ENCODE measurements at places on chromosomes 2 and 18.

DNA sequence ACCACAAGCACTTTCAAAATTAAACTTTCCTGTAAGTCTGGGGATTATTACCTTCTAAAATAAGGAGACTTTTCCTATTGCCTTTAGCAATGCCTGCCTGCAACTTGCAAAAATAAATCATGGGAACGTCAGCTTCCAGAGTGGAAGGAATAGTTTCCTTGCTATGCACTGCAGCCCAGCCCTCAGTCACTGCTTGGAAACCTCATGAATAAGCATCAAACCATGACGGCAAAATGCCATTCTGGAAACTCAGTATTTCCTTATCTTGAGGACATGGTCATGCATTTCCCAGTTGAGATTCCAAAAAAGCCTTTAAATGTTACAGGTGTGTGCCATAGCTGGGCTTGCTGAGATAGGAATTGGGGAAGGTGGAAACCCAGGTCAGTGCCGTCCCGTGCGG, 84.2 kb upstream of the OTOS start:
- DNase-seq: peak; percentile 45

DNA sequence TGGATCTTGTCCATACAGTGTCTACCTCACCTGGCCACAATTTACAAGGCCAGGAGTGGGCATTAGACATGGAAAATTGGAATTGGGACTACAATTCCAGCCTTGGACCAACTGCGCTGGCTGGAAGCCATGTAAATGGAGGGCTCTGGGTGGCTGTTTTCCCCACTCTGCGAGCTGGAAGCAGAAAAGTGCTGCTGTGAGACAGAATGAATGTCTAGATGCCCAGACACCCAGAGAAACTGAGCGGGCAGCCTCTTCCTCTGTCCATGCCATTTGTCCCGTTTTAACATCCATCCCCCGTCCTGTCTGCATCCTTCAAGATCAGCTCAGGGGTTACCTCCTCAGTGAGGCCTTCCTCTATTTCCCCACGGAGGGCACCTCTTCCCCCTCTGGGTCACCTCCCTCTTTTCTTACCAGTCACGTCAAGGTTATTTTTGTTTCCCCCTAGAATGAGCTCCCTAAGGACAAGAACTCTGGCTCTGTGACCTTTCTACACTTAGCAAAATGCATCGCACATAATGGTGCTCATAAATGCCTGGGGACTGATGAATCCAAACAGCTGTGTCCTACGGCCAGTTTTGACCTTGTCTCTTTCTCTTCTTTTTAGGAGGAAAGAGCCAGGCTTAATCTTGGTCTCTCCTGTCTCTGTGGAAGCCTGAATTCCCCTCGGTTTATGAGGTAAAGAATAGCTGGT, 41.2 kb downstream of the MCFD2 start:
- DNase-seq: no peak

DNA sequence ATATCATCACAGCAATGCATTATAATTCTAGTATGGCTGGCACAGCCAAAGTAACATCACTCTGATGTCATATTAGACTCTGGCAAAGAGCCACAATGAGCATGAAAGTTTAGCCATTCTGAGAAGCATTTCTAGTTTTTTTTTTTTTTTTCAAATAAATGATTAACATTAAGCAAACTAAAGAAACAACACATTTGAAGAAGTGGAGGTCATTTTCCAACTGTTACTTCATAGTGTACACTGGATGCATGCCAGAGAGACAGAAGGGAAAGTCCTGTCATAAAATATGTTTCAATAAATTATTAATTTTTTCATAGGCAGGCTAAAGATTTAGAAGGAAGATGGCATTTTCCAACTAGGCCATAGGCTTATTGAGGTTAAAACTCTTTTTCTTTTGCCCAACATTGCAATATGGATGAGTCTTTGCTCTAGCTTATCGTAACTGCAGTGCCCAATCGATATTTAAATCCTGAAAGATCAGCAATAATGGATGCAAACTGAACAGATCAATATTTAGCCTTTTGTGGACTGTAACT, 1630.4 kb upstream of the ACVR2A start:
- DNase-seq: no peak

GRCh38 chr18:77765468-77765867, 515.8 kb downstream of the GALR1 start:
- no peak for DNase-seq

DNA sequence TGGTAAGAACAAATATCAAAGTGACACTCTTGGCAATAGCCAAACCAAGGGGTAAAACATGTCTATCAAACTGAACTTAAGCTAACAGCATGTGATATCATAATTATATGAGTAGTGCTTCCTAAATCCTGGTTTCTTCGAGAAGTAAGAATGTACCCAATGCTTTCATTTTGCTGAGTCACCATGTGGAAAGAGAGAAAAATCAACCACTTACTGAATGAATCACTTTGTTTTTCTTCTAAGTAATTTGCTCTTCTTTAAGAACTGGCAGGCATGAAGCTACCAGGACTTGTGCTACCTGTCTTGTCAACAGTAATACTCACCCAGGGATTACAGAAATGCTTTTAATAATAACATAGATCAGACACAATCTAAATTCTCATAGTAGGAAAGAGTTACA, 19.0 kb upstream of the DUSP19 start:
- peak; percentile 73 for DNase-seq

DNA sequence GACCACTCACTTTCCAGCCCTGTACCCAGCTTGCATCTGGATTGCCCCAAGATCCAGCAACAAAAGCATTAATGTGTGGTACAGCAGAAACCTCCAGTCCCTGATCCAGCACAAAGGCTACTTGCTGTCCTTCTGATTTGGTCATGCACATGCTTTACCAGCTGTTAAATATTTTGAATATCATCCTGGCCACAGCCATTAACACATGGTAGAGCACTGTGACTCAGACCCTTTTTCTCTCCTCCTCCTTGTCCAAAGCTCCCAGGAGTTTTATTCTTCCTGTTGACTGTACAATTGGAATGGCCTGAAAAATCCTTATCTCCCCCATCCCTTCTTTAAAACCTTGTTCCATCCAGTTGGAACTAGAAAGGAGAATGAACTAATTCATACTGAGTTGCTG, 419.7 kb upstream of the TNP1 start:
- peak; percentile 86 for DNase-seq

- DNase-seq: no peak
Measured at GRCh38 chr2:152051436-152051835, 47.4 kb downstream of the CACNB4 start.

DNA sequence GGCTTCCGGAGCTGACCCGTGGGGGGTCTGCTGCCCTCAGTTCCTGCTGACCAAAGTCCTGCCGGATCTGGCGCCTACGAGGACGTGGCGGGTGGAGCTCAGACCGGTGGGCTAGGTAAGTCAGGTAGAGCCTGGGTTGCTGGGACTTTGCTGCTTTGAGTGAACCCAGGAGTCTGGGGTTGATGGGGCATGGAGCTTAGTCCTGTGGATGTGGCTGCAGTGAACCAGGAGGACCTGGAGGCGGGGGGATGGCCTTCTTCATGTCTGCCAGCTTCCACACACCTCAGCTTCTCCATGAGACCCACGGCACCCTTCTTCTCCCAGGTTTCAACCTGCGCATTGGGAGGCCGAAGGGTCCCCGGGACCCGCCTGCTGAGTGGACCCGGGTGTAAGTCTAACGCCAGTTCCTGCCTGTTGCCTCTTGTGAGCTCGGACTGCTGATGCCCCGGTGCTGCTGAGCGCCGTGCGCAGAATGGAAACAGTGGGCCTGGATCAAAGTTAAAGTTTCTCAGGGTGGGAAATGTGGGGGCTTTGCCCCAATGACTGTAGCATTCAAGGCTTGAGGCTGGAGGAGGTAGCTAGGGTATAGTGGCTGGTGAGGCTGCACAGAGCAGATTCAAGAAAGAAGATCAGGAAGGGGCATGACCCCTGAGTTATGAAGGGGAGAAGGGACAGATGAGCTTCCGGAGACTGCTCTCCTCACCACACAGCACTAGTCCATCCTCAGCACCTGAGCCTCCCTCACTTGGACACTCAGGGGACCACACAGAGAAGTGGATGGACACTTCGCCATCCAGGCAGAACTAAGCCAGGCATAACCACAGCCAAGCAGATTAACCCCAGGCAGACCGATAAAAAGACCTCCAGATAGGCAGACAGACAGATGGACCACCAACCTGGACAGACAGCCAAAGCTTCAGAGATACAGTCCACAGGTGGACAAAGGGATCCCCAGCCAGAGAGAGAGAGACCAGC, 17.3 kb downstream of the PTPN18 start:
- no peak for DNase-seq

GRCh38 chr2:63692002-63692606, 103.3 kb downstream of the MDH1 start:
- no peak for DNase-seq

- no peak for DNase-seq
Measured at GRCh38 chr18:49886891-49887764, 73.8 kb upstream of the ACAA2 start.

GRCh38 chr2:228072669-228073068, 108.8 kb downstream of the SPHKAP start:
- no peak for DNase-seq

- no peak for DNase-seq
Measured at GRCh38 chr18:11760498-11761167, 71.6 kb downstream of the GNAL start.

DNA sequence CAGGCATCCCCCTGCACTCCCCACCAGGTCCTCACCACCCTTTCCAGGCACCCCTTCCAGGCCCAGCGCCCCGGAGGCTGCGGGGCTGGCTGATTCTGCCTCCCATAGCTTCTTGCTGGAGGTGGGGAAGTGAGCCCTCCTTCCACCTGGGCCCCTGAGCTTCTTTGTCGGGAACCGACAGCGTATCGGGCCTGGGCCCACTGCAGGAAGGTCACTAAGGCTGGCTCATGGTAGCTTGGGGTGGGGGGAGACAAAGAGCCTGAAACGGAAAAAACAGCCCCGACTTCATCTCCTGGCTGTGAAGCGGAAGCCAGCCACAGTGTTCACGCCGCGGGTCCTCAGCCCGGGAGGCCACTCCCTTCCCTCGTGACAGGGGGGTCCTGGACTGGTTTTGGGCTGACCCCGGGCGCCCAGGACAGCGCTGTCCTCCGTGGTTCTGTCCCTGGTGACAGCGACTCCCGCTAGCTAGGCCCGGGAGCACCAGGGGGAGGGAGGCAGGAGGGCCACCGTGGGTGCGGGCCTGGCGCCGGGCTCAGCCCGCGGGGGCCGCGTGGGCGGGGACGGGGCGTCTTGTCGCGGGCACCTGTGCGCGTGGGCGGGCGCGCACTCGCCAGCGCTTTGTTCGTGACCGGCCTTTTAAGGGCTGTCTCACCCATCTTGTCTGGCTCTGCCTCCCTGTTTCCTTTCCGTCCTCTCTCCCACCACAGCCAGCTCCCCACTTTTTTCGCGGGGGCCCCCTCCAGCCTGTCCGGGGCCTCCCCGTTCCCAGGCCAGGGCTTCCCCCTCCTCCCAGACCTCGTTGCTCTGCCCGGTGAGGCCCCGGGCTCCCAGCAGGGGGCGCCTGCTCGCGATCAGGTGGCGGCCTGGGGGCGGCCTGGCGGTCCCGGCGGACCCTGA, 64.9 kb downstream of the DNMT3A start:
- no peak for DNase-seq

GRCh38 chr2:108288534-108289106, at the start of gene SULT1C2:
Gene SULT1C2, plus strand, starts transcription at chr2:108288895. Its CDS starts 4,773 bp downstream, at chr2:108293668.
- DNase-seq: no peak

GRCh38 chr2:238362626-238363025, 42.3 kb downstream of the TRAF3IP1 start:
- no peak for DNase-seq

GRCh38 chr2:225069477-225069876, 27.2 kb upstream of the DOCK10 start:
- DNase-seq: no peak

GRCh38 chr18:27366151-27366550, 181.0 kb upstream of the CHST9 start:
- no peak for DNase-seq

DNA sequence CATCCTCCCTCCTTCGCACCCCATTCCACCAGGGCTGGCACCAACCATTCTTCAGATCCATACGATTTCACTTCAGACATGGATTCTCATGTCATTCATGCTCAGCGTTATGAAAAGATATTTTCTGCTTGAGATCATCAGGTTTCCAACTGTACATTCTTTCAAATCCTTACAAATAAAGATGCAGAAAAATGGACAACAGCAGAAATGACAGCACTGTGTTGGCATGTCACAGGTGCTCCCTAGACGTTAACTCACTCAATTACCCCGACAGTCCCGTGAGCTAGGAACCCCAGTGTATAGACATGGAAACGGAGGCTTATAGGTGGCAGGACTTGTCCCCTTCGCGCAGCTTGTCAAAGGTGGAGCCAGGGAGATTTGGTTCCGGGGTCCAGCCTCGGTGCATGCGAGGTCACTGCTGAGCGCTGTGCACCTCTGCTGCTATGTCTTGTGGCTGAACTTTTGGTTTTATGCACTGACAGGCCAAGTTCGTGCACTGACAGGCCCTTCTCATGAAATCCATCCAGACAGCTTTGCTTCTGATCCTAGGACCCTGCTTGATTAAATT, 17.7 kb downstream of the FHL2 start:
- DNase-seq: no peak

DNA sequence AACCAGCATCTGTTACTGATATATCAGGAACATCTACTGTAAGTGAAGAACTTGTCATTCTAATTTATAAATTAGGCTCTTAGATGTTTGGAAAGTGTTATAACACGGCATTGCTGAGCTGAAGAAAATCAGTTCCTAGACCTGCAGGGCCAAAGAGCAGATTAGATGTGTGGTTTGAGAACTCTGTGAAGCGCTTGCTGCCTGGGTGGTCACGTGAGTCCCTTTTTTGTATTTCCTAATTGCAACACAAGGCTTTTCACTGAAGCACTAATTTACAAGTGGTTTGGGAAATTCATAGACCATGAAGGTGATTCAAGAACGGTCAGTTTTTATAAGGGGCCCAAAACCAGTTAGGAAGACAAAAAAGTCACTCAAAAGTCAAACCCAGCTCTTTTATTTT, 106.9 kb upstream of the SP3 start:
- DNase-seq: no peak

GRCh38 chr18:3869848-3870247, 419.9 kb downstream of the TGIF1 start:
- no peak for DNase-seq

DNA sequence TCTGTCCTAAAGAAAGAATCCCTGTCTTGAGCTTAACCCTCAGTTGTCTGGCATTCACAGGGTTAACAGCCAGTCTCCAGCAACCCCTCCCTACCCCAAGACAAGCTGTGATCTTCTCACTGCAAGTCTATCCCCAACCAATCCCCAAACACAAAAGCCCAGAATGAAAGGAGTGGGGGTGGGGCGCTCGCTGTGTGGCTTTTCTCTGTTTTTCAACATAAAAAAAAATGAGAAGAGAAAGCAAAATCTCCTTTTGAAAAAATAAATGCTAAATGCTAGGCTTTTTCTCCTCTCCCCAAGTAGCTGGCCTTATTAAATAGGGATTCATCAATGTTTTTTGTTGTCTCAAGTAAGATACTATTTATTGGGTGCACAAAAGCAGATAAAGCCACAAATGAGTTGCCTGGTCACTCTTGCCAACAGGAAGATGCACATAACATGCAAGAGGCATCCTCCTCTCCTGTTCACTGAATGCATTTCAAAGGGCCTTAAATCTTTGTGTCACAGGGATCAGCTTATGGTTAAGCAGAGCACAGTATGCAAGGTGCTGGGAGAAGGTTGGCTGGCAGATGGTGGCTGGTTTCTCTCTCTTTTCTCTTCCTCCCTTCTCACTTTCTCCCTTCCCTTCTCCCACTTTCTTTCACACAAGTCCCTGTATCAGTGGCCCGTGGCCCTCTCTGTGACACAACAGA, 225.6 kb downstream of the CMPK2 start:
- no peak for DNase-seq

- no peak for DNase-seq
Measured at GRCh38 chr2:219210196-219210885, 3.8 kb downstream of the ZFAND2B start.

GRCh38 chr2:241584436-241584835, 25.9 kb downstream of the BOK start:
- no peak for DNase-seq

- no peak for DNase-seq
Measured at GRCh38 chr2:98403878-98404277, 40.8 kb upstream of the INPP4A start.

All from AG04449 (cell line).